ENCODE measurements at places on chromosomes 5 and 9.

- DNase-seq, result no peak
Observed at GRCh38 chr5:156920861-156921431, 42.1 kb downstream of the TIMD4 start.

DNA sequence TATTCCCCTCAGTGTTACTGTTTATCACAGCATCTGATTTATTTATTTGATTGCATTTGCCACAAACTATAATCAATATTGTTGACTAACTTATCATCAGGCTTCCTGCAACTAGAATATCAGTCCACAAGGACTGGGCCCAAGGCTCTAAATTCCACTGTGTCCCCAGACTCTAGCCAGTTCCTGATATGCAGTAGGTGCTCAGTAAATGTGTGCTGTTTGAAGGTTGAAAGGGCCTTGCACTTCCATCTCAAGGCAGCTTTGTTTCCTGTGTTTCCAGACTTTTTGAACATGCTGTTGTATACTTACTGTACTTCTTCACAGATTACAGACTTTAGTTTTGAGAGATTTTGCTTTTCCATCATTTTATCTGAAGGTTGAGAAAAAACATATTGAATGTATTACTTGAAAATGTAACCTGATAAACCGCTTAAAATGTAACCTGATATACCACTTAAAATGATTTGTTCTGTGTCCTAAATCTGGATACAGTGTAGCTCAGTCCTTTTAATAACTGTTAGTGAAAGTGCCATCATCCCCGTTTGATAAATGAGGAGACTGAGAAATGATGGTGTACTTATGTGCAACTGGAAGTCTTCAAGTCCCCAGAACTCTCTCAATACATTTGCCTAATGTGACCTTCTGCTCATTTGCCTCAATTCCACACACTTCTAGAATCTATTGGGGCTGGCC lies 18.7 kb downstream of the KIAA1191 start:
- DNase-seq, result no peak

DNA sequence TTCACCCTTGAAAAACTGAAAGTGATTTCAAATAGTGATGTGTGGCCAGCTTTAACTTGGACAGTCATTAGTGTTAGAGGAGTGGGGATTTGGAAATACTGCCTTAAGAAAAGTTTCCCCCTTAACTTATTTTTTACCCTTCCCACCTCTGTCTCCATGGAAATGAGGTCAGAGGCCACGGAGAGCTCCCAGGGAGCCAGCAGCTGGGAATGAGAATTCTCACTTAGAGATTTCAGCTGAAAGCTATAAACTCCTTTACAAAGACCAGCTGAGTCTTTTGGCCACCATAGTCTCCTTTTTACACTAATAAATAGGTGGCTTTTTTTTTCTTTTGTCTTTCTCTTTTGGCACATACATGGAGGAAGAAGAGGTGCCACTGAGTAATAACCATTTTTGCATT lies 45.7 kb upstream of the PIK3R1 start:
- DNase-seq, result no peak

GRCh38 chr5:73908846-73909245 lies 282.9 kb downstream of the ARHGEF28 start:
- DNase-seq, result no peak

GRCh38 chr9:123655681-123656423 lies 274.1 kb downstream of the DENND1A start:
- DNase-seq, result no peak
